ENCODE measurements at places on chromosomes 6 and 20.
A peak's percentile ranks its signal among the peaks of the same experiment; 100 is the strongest.

- DNase-seq: no peak
Observed at GRCh38 chr20:8043687-8044282, 24.2 kb upstream of the TMX4 start.

- DNase-seq: no peak
Observed at GRCh38 chr6:154197196-154197860, 158.3 kb downstream of the OPRM1 start.

DNA sequence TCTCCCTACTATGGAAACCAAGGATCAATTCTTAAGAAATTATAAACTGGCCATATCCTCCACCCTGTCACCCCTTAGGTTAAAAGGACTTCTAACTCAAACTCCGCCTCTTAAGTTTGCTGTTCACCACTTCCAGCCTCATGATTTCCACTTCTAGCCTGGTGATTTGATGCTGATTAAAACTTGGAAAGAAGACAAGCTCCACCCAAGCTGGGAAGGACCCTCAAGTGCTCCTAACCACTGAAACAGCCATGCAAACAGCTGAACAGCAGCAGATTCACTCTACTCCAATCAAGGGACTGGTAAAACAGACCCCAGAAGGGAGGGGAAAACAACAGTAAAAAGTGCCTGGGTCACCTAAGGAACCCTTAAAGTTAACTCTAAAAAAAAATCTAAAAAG lies 10.3 kb downstream of the LCA5 start:
- DNase-seq: no peak

DNA sequence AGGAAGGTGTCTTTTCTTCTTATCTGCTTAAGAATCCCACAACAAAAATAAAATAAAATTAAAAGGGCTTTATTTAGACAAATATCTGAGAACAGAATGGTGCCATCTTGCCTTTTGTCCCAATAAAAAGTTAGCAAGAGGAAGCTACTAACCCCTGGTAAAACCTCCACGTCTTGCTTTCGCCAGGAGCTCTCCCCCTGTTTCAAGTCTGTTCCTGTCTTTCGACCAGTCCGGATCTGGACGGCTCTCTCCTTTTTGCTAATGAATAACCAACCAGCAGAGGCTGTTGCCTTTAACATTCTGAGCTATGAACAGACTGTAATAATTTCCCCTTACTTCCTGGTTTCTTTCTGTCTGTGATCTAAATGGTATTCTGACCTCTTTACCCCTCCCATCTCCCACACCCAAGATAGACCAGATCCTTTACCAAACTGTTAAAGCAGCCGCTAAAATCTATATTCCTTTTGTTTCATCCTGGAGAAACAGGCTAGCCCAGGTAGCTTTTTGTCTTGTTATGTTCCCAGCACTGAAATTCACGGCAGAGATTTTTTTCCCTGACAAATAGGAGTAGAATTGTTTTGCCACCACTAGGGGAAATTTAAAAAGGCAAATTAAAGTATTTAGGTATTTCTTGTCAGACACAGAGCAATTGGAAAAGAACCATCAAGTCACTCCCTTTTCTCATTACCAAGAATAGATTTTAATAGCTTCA lies at the start of gene FRK:
TSS of gene FRK (minus strand) at position 320 of the 712 bp plus-strand sequence. CDS start 580 bp downstream, outside the sequence.
- DNase-seq: no peak

DNA sequence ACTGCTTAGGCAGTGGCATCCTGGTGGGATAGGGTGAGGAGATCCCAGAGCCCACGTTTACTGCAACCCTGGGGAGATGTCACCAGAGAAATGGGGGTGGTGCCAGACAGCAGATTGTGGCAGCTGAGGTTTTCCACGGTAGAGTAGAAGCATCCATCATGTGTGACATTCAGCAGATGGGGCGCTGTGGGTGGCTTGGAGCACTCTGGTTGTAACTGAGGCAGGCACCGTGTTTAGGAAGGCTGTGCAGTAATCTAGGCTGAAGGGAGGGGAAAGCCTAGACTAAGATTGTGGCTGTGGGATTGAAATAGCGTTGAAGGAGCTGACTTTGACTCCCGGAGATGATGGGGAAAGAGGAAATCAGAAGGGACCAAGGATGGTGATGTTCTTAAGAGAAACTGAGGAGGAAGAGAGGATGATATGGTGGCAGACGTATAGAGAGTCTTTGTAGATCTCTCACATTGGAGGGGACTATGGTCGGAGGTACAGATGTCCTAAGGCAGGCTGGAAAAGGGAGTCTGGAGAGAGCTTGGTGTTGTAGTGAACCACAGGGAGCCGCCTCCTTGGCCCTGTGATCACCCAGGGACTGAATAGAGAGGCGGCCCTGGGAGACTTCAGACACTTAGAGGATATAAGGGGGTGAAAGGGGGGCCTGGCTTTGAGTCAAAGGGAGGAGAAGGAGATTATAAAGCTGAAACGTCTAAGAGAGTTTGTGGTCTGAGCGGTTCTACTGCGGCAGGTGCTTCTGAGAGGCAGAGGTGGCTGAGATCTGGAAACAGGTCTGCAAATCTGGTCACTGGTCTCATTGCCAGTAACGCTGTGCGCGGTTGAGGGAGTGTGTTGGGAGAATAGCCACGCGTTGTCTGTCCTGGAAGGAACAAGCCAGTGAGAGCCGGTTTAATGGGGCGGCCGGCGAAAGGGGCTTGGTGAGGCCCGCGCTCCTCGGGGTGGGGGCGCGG lies 792 bp upstream of the MICA start:
- peak; percentile 37 for DNase-seq

GRCh38 chr6:134724771-134725340 lies 225.0 kb downstream of the ALDH8A1 start:
- no peak for DNase-seq

GRCh38 chr6:158648682-158649131 lies 1.1 kb upstream of the SYTL3 start:
- no peak for DNase-seq
